ENCODE measurements at places on chromosomes 7 and 10.

GRCh38 chr7:91995391-91996105, 54.9 kb downstream of the AKAP9 start:
- no peak for DNase-seq

DNA sequence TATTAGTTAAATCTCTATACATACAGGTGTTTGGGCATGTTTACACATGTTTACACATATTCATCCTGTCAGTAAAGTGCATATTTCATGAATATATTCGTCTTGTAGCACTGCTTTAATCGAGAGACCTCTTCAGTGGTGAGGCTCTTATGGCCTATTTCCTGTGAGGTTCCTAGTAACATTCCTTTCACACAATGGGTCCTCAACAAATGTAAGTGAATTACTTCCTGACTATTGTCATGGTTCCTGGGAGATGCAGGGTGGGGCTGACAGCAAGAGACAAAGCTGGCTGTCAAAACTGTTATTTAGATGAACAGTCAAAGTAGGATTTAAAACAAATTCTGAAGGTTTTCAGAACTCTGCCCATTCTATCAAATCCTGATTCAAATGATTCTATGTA, 12.4 kb upstream of the SEMA3A start:
- no peak for DNase-seq

GRCh38 chr7:36673703-36674102, 50.6 kb downstream of the AOAH start:
- no peak for DNase-seq

DNA sequence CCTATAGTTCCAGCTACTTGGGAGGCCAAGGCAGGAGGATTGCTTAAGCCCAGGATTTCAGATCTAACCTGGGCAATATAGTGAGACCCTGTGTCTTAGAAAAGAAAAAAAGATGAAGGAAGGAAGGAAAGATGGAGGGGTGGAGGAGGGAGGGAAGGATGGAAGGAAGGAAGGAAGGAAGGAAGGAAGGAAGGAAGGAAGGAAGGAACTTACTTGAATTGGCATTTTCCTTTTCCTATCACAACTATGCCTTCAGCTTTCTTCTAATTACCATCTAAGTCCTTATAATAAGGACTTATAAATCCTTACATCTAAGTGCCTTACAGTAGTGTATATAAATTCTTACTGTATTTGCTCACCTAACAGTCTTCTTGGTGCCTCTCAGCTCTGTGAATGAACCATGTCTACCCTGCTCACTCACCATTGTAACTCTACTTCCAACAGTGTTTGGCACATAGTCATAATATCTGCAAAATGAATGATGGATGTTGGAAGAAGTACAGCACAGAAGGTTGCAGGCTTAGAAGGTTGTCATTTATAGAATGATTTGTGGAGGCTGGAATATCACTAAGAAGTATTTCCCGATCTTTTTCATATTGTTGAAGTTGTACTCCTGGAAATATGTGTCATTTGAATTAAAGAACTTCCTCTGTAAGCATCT, 125.5 kb downstream of the KIAA1217 start:
- no peak for DNase-seq

DNA sequence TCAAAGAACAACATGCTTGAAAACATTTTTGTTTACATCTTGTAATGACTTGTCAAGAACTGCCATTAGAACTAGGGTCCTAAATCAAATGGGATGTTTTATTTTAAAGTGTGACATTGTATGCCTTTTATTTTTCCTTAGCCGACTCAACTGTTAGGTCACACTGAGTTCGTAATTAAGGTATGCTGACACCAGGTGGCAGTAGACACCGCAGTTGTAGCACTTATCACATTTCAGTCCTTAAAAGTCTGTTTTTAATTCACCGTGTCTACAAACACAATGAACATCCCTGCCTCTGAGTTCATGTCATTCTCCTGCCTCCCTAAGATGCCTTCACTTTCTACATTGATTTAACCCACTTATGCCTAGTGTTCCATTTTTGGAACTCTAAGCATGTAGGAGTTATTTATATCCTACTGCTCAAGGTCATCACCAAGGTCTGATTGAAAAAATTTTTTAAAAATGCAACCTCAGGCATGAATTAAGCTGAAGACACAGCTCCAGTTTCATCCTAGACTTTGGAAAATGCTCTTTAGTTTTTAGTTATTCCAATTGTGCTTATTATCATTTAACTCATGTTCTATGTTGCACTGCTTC, 186.1 kb downstream of the BMPER start:
- peak; percentile 8 for DNase-seq

GRCh38 chr7:70384024-70384423, 747.9 kb upstream of the GALNT17 start:
- DNase-seq: no peak

DNA sequence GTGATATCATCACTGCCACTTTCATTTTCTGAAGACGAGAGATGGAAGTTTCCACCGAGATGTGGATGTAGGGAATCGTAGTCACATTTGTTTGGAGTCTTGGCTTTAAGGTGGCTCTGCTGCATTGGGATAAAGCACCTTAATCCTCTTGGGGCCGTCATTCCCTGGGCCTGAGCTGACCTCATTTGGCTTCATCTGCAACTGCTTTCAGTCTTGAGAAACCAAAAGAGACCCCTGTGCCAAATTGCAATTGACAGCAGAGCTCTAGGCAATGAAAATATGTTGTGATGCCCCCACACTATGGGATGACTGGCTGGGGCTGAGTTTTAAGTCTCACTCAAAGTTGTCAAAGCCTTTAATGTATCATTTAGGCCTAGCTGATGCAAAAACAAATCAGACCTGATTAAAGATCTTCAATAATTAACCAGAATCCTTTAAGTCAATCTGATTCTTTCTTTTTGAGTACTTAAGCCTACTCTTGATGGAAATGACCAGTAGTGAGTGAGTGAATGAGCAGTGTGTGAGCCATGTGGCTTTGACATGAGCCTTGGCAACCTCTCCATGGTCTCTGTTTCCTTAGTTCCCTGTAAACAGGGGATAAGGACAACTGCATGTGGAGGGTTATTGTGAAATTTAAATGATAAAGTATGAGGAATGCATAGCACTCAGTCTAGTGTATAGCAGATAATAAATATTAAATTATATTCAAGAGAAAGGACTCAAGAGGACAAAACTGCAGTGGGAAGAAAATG, 155.0 kb downstream of the BMPER start:
- DNase-seq: no peak

GRCh38 chr7:65459438-65459837, 85.8 kb downstream of the ZNF92 start:
- no peak for DNase-seq

- DNase-seq: no peak
Observed at GRCh38 chr7:33129806-33130153, 416 bp downstream of the BBS9 start.

GRCh38 chr7:138799336-138800000, 1.5 kb upstream of the ATP6V0A4 start:
- no peak for DNase-seq

DNA sequence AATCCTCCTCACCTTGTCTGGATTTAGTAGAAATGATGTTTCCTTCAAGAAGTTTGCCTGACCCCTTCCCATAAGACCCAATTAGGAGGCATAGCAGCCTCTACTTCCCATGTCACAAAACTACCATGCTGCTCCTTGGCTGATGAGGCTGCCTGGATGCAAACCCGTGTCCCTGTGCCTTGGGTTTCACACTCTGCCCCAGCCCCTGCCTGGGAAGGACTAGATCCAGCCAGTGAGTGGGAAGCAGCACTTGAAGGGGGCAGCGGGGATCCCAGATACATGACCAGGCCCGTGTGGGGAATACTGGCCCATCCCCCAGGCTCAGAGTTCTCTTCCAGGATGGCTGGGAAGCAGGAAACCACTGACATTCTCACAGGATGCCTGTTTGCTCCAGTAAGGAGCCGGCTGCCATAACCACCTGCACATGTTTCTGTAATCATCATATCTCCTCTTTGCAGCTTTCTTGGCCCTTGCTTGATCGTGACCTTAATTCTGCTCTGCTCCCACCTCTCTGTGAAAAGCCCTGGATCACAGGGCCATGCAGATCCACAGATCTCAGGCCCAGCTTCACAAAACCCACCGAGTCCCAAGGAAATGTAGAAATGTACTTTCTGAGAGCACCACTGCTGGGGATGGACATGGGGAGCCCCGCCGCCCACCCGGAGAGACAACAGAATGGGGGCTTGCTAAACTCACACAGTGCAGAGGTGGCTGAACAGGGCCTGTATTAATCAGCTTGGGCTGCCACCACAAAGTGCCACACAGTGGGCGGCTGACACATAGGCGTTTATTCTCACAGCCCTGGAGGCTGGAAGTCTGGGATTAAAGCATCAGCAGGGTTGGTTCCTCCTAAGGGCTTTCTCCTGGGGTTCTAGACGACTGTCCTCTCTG, 287.8 kb upstream of the IGFBP3 start:
- no peak for DNase-seq

- no peak for DNase-seq
Observed at GRCh38 chr7:33762911-33763306, 142.4 kb upstream of the BMPER start.

DNA sequence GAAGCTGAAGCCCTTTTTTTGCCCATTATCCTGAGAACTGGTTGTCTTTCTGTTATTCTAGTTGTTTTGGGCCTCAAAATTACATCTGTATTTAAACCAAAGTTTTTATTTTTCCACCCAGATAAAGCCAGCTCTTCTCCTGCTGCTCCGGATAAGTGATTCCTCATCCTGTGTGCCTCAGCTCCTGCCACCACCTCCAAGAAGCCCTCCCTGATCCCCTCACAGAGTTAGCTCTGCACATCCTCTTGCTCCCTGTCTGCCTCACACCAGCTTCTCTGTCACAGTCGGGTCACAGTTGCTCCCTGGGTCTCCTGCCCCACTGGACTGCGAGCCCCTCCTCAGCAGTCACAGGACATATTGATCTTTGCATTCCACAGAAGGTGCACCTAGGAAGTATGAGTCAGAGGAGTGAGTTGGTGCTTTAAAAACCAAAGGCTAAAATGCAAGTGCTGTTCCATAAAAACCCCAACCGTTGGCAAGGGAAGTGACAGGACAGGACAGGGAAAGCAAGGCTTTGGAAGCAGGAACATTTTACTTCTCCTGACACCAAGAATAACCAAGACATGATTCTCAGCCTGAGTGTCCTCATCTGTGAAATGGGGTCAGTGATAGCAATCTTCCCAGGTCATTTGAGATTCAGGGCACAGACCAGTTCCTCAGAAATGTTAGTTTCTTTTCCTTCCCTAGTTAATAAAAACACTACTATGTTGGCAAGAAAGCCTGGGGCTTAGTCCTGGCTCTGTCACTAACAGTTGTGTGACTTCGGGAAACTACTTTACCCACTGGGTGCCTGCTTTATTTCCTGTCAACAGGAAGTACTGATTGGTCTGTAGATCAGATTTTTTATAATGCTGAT, 36.5 kb upstream of the EEPD1 start:
- no peak for DNase-seq

- DNase-seq: no peak
Observed at GRCh38 chr7:105156731-105157130, 142.7 kb downstream of the KMT2E start.

DNA sequence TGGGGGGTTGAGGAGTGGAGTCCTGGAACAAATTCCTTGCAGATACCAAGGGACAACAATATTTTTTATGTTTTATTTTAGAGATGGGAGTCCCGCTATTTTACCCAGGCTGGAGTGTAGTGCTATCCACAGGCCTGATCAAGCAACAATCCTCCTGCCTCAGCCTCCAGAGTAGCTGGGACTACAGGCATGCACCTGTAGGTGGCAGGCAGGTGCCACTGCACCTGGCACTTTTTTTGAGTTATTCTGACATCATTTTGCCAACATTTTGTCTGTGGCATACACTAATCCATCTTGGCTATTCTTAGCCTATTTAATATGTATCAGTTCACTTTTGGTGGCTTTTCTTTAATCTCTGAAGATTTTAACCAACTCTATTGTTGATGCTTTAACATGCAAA, 317.8 kb upstream of the MTPN start:
- no peak for DNase-seq

- no peak for DNase-seq
Observed at GRCh38 chr7:95491634-95492314, 6.0 kb downstream of the ASB4 start.

DNA sequence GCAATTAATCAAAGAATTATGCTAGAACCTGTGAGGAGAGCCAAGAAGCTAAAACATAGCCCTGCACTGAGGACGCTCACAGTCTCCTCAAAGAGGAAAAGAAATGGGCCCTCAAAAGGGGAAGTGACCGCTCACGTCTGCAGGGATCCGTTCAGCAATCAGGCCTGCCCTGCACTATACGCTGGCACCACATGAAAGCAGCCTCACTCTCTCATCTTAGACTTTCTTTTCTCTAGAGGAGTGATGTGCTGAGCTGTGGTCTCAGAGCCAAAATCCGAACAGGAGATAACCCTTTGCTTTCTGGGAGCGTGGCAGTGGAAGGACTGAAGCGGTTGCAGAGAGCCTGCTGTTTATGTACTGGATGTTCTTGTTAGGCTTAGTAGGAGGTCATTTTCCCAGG, 6.3 kb upstream of the IL2RA start:
- no peak for DNase-seq

- DNase-seq: no peak
Observed at GRCh38 chr7:15764851-15765382, 78.4 kb upstream of the MEOX2 start.

- DNase-seq: no peak
Observed at GRCh38 chr7:6250364-6250833, 22.0 kb downstream of the CYTH3 start.

DNA sequence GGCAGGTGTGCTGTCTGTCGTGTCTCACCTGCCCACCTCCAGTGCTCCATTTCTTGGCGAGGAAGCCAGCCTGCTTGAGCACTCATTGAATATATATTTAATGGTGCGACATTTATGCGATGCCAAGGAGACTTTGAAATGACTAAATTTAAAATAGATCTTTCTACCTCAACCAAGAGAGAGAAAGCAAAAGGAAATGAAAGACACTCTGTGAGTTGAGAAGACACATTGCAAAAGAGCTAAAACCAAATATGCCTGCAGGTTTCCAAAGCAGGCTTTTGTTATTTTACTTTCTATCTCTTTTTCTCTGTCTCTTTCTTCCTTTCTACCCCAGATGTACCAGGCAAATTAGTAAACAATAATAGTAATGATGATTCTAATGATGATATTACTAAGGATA, 53.6 kb upstream of the AOAH start:
- no peak for DNase-seq

DNA sequence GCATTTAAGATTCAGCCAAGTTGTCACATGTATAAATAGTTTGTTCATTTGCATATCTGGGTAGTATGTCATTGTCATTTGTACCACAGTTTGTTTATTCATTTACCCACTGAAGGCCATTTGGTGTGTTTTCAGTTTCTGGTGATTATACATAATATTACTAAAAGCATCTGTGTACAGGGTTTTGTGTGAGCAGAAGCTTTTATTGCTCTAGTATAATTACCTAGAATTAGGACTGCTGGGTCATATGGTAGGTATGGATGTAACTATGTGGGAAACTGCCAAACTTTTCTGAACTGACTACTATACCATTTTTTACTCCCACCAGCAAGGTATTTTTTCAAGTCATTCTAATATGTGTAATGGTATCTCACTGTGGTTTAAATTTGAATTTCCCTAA, 584.0 kb upstream of the GHITM start:
- DNase-seq: no peak
